ENCODE measurements at places on chromosomes 2 and 18. TPM values are rescaled to one million over a fixed set of nuclear protein-coding genes. Genes with fewer than 3 reads are reported as not detected.

DNA sequence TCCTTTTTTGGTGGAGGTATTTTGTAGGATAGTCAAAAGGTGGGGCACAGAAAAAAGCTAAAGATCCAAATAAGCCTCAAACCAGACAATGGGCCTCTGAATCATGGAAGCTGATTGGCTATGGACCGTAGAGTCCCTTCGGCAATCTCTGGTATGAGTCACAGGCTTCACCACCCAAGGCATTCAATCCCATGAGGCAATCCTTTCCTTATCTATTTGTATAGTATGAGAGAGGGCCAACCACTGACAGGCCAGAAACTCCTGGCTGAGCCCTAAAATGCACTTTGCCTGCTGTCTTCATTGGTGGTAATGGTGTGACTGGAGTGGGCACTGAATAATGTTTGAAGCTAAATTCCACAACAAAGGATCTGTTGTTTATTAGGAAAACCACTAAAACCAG is 38.7 kb upstream of the MEX3C start:
- H3K4me1 ChIP-seq: no peaks in the 10 kb centered on the region
- H3K36me3 ChIP-seq: no peaks in the 10 kb centered on the region
- peaks cover 4% of the 10 kb centered on the region for H3K27me3 ChIP-seq
- H3K4me3 ChIP-seq: no peak overlapping the region
- peak; percentile 28 for DNase-seq
- no peak overlapping the region for H3K27ac ChIP-seq

GRCh38 chr2:101638817-101639605 is 58.5 kb upstream of the MAP4K4 start:
- H3K4me1 ChIP-seq: no peaks in the 10 kb centered on the region
- no peak overlapping the region for H3K27ac ChIP-seq
- DNase-seq: no peak
- no peaks in the 10 kb centered on the region for H3K36me3 ChIP-seq
- H3K4me3 ChIP-seq: no peak overlapping the region
- H3K27me3 ChIP-seq: no peaks in the 10 kb centered on the region

The VSNL1 gene
- 0.70 TPM for polyA plus RNA-seq

DNA sequence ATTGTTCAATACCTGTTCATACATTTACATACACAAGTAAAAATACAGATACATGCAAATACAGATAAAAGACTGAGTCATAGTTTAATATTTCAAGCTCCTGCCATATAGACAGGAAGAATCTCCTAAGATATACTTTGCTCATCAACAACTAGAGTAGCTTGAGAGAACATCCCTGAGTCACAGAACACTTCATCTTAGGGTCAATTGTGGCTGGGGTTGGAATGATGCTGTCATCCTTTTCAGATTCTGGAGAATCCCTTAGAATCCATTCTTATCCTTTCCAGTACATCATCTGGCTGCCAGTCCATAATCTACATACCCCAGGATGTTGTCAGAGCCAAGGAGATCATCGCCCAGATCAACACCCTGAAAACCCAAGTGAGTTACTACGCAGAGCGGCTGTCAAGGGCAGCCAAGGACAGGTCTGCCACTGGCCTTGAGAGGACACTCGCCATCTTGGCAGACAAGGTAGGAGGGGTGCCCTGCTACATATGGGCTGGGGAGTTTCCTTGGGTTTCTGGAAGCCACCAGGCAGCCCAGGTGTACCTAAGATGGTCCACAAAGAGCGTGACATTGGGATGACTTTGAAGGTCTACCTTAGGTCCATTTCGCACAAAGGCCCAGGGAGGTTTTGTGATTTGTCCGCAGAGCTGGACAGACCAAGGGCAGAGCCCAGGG is 55.7 kb downstream of the COA5 start:
- H3K36me3 ChIP-seq: peaks cover 53% of the 10 kb centered on the region
- no peaks in the 10 kb centered on the region for H3K4me1 ChIP-seq
- DNase-seq: no peak
- H3K27ac ChIP-seq: no peak overlapping the region
- H3K27me3 ChIP-seq: no peaks in the 10 kb centered on the region

The RAX gene
- polyA plus RNA-seq: not detected

The C2orf81 gene
- 2.0 TPM for polyA plus RNA-seq

DNA sequence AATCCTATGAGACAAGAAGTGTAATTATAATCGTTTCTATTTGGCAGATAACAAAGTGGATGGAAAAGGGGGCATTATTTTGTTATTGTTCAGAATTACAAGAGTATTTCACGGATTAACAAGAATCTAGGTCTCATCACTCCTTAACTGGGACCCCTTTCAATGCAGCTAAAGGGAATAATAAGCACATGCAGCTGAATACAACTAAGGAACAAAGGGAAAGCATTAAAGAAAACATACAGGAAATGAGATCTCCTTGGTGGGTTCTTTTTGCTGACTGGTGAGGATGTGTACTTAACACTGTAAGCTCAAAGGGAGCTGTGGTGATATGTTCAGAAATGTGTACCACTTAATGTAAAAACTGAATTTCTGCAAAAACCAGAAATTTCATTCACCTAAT is 140.5 kb upstream of the WDSUB1 start:
- peaks cover 25% of the 10 kb centered on the region for H3K36me3 ChIP-seq
- no peak overlapping the region for H3K4me3 ChIP-seq
- no peaks in the 10 kb centered on the region for H3K4me1 ChIP-seq
- H3K27me3 ChIP-seq: no peaks in the 10 kb centered on the region
- H3K27ac ChIP-seq: no peak overlapping the region
- no peak for DNase-seq

DNA sequence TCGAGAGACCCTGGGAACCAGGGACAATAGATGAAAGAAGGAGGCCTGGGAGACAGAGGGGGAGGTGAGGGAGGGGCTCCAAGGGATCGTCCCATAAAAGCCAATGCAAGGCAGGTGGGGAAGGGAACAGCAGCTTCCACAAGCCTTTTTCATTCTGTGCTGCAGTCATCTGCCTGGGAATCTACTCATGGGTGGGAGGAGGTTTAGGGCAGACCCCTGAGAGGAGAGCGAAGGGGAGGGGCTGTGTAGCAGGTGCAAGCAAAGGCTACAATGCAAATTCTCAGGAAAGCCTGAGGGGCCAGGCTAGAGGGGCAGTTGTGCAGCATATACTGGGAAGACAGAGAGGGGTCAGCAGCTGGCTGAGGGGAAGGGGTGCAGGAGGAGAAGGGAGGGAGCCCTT is 135.4 kb downstream of the SETBP1 start:
- no peak overlapping the region for H3K27ac ChIP-seq
- H3K36me3 ChIP-seq: no peaks in the 10 kb centered on the region
- no peaks in the 10 kb centered on the region for H3K27me3 ChIP-seq
- no peak overlapping the region for H3K4me3 ChIP-seq

The PLCD4 gene
- polyA plus RNA-seq: 4.0 TPM

- no peaks in the 10 kb centered on the region for H3K27me3 ChIP-seq
- no peak for DNase-seq
- H3K4me3 ChIP-seq: no peak overlapping the region
- no peak overlapping the region for H3K27ac ChIP-seq
Measured at GRCh38 chr2:19799881-19800780, 101.7 kb downstream of the TTC32 start.

DNA sequence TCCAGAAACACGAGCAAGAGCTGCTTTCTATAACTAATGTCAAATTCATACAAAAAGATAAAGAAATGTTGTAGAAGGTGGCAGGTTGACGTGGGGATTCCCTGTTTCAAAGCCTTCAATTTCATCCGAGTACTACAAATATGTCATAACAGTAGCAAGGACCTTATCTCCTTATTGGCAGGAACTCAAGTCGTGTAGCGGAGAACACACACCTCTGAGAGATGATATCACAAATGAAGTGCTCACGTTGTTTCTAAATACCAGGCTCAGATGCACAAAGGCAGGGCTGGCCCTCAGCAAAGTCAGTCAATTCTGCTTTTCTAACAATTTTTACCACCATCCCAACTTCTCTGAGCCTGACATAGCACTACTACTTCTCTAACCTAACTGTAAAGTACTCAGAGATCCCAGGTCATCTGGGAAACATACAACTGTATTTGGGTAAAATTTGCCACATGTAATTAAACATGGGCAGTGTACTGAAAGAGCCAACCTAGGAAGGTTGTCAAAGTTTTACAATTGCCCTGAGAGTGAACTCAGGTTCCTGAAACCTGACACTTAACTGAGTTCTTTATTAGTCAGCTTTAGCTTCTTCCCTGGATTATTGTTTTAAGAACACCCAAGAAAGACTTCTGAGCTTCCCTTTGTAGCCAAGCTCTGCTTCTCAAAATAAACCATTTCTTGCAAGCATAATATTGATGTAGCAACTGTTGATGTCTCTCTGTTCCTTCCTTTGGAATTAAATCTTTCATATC is 813.7 kb upstream of the ACVR2A start:
- H3K4me3 ChIP-seq: no peak overlapping the region
- H3K27ac ChIP-seq: peak overlapping the region; percentile 16
- no peaks in the 10 kb centered on the region for H3K27me3 ChIP-seq
- peaks cover 40% of the 10 kb centered on the region for H3K4me1 ChIP-seq
- no peak for DNase-seq
